ENCODE measurements at places on chromosomes 3 and 15.

DNA sequence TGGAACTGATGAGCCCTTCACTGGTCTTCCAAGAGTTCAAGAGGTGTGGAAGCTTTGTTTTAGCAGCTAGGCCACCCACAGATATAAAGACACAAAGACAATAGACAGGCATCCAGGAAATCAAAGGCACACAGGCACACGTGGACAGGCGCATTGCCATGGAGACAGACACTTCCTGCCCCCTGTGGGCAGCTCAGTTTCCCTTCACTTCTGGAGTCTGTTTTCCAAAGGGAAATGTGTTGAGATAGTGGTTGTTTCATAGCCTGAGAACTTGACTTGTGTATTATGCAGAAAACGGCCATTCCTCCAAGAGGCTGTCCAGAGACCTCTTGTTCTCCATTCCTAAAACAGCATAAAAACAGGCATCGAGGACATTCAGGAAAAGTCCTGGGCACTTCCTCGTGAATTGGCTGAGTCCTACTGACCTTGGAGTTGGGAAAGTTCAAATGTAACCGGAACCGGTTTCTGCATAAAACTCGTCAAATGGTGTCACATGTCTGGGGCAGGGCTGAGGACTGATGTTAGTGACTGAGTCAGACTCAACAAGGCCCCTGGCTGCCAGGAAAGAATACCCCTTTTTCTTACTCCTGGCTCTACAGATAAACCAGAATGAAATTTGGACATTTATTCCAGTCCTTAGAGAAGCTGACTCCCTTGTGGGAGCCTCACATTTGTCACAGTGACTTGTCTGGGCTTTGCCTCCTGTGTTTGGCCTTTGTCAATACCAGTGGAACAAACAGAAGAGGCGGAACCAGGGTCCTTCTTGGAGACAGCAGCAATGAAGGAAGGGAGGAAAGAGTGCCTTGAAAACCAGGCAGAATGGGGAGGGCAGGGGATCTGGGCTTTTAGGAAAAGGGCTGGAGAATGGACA, 1.3 kb downstream of the ALPK3 start:
- peak; percentile 82 for DNase-seq

DNA sequence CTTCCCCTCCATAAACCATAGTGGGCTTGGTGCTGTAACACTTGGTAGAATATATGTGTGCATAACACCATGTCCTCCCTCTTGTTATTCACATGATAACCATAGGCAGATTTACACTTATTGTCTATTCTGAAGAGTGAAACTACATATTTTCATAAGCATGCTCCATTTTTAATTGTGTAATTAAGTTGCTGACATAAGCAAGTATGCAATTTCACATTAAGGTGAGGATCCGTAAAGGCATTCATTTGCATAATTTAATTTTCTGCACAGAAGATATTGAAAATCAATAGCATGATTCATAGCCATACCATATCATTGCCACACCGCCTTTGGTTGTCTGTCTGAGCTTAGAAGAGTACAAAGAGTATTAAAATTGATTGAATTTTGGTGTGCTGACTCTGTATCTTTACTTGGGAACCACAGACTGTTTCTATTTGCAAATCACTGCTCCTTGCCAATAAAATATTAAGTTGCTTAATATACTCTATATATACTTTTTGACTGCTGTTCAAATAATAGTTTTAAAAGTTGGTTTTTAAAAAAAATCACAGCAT, 182.4 kb downstream of the PTPRG start:
- no peak for DNase-seq

DNA sequence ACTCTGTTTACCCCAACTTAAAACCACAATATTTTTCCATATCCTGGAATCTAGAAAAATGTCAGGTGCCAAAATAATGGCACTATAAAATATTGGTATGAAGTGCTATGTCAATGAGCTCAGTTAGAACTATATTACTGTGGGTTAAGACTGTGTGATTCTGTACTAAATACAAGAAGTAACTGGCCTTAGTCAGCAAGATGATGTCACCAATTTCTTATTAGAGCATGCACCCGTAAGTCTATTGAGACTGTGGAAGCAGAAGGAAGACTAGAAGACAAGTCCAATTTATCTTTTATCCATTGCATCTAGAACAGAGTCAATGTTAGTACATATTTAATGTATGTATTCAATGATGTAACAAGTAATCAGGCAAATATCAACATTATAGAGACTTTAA, 25.0 kb downstream of the LRRC58 start:
- DNase-seq = no peak

DNA sequence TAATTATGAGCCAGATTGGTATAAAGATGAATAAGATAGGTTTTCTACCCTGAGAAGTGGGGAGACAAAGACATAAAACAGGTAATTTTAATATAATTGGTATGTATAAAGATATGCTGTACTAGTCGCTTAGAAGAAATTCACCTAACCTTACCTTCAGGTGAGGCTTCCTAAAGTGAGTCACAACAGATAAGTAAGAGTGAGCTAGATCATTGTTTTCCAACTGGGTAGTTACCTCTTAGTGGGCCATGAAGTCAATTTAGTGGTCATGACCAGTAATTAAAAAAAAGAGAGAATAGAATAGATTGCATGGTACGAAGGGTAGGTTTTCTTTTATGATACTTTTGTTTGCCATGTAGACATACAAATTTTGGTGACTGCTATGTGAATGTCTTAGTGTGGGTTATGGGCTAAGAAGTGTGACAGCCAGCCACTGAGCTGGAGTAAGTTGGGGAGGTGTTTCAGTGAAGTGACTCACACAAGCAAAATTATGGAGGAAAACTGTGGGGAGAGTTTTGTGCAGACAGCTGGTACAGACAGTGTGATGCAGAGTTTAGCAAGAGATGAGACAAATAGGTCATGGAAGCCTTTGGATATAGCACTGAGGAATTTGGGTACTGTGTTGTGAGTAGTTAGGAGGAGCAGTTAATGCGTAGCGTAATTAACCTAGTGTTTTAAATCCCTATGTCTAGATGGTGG, 8.2 kb downstream of the TRNT1 start:
- no peak for DNase-seq

GRCh38 chr15:101266034-101266433, 11.3 kb downstream of the SELENOS start:
- DNase-seq = no peak

Data from iPS-NIHi11 (cell line).